ENCODE measurements at places on chromosomes 13 and 19. TPM values are rescaled to one million over a fixed set of nuclear protein-coding genes. Genes with fewer than 3 reads are reported as not detected.
A peak's percentile ranks its signal among the peaks of the same experiment; 100 is the strongest.

Gene EPS8L1
- total RNA-seq: 14.4 TPM

DNA sequence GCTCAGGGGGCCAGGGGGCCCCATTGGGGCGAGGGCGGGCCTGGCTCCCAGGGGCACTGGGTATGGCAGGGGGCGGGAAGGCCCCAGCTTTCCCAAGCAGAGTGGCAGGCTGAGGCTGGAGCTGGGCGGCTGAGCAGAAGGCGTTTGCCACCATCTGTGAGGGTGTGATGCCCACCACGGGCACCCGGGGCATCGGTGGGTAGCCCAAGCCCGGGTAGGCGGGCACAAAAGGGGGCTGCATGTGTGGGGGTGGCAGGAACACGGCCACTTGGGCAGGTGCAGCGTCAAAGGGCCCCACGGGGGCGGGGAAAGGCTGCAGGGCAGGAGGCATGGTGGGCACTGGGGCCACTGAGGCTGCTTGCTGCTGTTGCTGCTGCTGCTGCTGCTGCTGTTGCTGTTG lies 22.8 kb downstream of the NUMBL start:
- no peak for DNase-seq

DNA sequence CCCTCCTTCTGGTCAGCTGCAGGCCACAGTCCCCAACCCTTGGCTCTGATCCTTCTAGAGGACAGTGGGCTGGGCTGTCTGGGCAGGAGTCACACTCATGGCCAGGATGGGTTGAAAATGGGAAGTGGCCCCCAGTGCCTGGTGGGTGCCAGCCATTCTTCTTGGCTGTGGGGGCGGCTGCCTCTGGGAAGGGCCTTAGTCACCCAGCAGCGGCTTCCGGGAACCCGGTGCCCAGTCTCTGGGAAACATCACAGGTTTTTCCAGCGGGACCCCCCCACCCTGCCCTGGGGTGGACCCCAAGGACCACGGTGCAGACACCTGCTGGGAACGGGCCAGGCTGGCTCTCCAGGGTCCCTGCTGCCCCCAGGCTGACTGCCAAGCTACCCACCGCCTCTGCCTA lies 27.3 kb upstream of the SLC7A10 start:
- no peak for DNase-seq

Gene CYP4F2
- total RNA-seq: not detected

- DNase-seq: no peak
Observed at GRCh38 chr19:5838353-5839064, 993 bp downstream of the FUT6 start.

- no peak for DNase-seq
Observed at GRCh38 chr19:17948514-17948900, 15.7 kb downstream of the CCDC124 start.

DNA sequence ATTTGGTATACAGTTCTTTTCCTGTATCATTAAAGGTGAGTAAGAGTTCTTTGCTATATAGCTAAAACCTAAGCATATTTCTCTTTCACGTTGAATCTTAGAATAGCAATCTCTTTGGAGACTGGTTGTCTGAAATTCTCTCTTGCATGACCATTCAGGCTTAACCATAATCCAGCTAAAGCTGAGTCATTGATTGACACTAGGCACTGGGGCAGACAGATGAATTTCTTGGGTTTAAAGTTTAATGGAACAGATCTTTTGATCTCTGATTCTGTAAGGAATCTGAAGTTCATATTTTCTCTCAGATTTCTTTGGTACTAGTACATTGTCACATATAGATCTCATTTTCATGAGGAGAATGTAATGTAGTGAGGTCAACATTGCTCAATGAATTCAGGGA lies 397.3 kb upstream of the MIR17HG start:
- no peak for DNase-seq

DNA sequence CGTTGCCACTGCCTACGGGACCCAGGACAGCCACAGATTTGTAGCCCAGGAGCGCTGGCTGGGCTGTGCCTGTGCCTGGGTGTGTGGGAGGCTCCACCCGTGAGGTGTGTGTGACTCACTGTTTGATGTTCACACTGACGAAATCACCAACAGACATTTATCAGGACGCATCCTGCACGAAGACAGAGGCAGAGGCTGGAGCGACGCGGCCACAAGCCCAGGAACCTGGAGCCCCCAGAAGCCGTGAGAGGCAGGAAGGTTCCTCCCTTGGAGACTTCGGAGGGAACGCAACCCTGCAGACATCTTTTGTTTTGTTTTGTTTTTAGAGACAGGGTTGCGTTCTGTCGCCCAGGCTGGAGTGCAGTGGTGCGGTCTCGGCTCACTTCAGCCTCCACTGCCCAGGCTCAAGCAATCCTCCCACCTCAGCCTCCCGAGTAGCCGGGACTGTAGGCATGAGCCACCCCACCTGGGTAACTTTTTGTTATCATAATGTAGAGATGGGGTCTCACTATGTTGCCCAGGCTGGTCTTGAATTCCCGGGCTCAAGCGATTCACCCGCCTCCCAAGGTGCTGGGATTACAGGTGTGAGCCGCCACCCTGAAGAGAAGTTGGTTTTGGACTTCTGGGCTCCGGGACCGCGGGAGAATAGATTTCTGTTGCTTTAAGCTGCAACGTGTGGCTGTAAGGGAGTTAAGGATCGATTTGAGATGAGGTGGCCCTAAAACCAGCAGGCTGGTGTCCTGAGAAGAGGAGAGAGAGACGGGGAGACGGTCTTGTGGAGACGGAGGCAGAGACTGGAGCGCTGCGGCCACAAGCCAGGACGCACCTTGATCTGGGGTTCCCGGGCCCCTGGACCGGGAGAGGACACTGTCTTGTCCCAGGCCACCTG lies 24.9 kb upstream of the WDR18 start:
- DNase-seq: no peak

Gene IL11
- total RNA-seq: 2.8 TPM

DNA sequence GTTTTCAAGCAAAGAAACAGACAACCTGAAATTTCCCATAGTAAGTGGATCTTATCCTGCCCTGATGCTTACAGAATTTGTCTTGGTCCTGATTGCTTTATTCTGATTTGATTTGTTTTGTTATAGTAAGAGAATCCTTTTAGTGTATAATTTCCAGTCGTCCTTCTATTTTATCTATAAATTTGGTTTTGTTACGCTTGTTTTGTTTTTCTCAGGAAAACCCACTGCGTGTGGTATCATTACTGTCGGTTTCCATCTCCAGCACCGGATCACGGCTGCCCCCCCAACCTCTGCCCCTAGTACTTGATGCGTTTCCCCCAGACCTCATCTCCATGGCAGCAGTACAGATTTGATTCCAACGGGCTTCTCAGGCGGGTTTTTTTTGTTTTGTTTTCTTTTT lies 58.0 kb upstream of the PDCD5 start:
- no peak for DNase-seq

Gene ARRDC2
- 4.3 TPM for total RNA-seq

Gene C5AR2
- not detected for total RNA-seq

DNA sequence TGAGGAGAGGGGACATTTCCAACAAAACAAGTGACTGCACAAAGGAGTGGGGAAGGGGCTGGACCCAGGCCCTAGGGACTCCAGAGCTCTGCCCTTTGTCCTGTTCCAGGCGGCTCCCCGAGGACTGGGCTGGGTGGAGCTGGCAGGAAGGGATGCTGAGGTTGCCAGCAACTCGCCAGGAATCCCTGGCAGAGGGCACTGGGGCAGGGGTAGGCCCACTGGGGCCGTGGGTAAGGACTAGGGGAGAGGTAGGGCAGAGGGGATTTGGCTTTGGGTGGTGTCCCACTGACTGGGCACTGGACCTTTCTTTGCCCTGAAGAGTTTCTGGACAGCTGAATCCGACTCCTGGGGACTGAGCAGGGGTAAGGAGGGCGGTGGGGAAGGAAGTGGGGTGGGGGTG lies 7.9 kb downstream of the LIPE start:
- DNase-seq: no peak

Gene ZNF836
- 30.2 TPM for total RNA-seq

- no peak for DNase-seq
Observed at GRCh38 chr13:110855363-110855762, 59.5 kb downstream of the ANKRD10 start.

DNA sequence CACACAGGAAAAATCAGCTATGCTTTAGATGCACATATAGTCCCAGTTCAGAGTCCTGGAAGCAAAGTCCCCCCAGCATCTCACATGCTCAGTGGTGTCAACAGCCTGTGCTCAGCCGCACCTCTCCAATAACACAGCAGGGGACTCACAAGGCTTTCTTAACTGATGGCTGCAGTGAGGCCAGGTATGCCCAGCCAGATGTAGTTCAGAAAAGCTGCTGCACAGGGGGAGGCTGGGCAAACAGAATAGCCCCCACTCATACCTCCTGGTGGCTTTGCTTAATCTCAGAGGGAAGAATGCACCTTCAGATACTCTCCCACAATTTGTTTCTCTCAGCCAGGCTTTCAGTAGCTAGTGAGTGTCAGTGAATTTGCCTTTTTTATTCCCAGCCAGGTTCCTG lies 33.4 kb downstream of the FAM124A start:
- DNase-seq: no peak

Gene LRCH1
- total RNA-seq: 18.3 TPM

Gene GSX1
- not detected for total RNA-seq

Gene PIN1
- total RNA-seq: 90.6 TPM

Gene SKA3
- 16.2 TPM for total RNA-seq

DNA sequence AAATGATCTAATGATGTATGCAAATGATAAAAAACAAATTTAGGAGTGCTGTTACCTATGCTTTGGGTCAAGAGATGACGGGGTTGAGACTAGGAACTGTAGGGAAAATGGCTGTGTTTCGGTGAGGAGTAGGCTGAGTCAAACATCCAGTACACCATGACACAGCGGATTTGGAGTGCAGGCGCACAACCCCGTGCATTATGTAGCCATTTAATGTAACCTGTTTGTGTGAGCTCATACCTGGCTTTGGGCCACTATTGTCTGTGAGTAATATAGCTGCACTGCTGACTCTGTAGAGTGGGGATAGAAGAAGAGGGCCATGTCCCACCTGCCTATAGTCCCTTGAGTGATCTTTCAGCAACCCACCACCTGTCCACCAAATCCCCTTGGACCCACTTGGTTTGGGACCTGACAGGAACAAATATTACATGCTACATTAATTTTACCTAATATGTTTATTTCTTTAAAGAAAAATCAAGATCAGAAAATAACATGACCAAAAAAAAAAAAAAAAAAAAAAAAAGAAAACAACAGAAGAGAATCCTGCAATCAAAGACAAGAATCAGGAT lies 95.5 kb upstream of the KLHL1 start:
- DNase-seq: no peak

Gene AMER2
- 0.07 TPM for total RNA-seq

DNA sequence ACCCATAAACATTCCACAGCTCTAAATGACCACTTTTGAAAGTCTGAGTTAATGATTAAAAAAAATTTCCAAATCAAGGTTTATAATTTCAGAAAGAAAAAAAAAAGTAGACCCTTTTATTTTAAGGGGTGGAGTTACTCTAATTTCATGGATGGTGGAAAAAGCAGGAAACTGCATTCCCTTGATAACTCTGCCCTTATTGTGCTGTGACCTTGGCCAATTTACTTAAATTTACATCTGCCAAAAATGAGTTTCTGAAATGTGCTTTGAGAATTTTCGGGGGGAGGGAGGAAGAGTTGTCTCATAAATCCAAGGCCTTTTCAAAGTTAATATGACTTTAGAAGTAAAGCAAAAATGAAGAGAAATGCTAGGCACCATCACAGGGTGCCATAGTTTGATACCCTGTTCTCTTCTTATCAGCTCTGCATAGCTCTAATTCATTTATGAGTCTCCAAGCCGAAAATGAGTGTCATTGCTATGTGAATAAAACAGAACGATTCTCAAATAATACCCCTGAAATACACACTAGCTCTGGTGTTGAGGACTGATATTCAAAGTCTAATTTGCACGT lies 367.0 kb downstream of the DACH1 start:
- DNase-seq: no peak

GRCh38 chr19:16571822-16572331 lies 338 bp downstream of the SLC35E1 start:
- DNase-seq: no peak

GRCh38 chr19:51651216-51651846 lies 4.7 kb upstream of the SIGLEC14 start:
- DNase-seq: no peak

DNA sequence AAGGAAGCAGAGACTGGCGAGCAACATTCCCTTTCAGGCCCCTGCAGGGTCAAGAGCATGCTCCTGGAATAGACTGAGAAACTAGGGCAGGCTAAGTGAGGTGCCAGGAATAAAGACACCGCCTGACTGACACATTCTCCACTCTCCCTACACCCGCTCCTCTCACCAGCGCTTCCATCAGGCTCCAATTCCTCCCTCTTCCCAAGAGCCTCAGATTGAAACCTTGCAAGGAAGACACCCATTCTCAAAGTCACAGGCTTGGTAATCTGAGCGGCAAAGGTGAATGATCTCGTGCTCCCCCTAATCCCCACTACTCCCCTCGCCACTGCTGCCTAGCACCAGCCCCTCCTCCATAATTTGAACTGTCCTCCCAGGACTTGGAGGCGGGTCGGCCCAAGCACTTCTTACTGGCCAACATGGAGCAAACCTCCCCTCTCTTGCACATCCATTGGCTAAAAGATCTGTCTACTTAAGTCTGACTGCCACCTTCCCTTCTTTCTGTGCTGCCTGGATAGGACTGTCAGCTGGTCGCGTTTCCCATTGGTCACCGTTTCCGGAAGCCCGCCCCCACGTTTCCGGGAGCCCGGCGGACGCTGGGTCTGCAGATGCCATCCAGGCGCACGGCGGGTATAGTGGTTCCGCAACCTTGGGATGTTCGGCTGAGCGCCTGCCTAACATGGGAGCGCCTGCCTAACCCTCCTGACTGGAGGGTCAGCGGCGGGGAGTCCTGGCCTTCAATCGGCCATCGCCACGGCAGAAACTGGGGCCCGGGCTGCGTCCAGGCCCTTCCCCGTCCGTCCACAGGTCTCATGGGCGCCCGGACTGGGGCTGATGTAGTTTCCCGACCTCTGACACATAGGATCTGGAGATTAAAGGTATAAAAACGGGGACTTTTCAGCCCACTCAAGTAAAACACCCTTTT lies 33.6 kb downstream of the ZNF383 start:
- no peak for DNase-seq

GRCh38 chr19:5972355-5972731 lies 5.6 kb downstream of the RANBP3 start:
- DNase-seq: no peak

- no peak for DNase-seq
Observed at GRCh38 chr13:30172593-30173302, 134.6 kb downstream of the KATNAL1 start.

DNA sequence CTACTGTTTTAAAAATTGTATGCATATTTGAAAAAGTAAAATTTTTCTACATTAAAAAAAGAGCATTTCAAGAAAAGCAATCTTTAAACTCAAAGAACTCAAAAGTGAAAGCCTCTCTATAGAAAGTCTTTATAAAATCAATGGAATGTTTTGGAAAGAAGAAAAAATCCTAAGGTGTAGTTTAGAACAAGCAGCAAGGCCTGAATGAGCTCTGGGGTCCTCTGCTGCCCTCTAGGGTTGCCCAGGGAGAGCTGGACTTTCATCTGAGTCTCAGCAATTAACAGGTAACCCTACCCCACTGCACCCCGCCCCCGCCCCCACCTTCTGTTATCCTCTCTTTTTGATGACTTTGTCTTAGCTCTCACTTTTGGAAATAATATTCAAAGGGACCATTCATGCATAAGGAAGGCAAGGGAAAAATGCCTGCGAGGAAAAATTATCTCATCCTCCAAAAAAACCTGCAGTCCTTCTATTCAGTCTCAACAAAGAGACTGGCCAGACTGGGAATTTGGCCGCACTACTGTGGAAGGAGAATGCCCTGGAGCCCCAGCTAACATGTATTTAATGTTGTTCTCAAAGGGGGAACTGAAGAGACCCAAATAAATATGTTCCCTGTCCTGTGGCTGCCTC lies 24.1 kb downstream of the SLC25A30 start:
- peak; percentile 18 for DNase-seq

- DNase-seq: no peak
Observed at GRCh38 chr19:12783291-12783848, 7.9 kb upstream of the JUNB start.
